ENCODE measurements at places on chromosomes 13 and 19.

DNA sequence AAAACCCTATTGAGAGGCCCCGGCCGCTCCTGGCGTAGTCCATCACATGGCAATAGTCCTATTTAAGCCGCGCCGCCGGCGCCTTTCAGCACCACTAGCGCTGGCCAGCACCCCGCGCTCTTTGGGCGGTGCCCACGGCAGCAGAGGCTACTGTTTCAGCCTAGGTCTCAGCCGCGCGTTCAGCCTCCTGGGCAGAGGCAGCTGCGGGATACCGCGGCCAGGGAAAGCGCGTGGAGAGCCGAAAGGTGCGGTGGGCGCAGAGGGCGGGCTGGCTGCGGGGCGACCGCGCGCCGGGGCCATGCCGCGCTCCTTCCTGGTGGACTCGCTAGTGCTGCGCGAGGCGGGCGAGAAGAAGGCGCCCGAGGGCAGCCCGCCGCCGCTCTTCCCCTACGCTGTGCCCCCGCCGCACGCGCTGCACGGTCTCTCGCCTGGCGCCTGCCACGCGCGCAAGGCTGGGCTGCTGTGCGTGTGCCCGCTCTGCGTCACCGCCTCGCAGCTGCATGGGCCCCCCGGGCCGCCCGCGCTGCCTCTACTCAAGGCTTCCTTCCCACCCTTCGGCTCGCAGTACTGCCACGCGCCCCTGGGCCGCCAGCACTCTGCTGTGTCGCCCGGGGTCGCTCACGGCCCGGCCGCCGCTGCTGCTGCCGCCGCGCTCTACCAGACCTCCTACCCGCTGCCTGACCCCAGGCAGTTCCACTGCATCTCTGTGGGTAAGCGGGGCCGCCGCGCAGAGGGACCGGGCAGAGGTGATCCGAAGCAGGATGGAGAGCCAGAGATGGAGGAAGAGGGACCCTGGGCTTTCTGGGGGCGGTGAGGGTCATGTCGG lies at the start of gene GSX1:
TSS of gene GSX1 (plus strand) at position 91 of the 826 bp plus-strand sequence. CDS start at position 299, 208 bp downstream.
- no peak within 1 kb of the TSS for H3K27ac ChIP-seq
- peaks cover 12% of the 10 kb centered on the region for H3K4me1 ChIP-seq
- no peaks in the 10 kb centered on the region for H3K36me3 ChIP-seq
- H3K4me3 ChIP-seq: peak within 1 kb of the TSS; percentile 21
- H3K27me3 ChIP-seq: peaks cover 96% of the 10 kb centered on the region

DNA sequence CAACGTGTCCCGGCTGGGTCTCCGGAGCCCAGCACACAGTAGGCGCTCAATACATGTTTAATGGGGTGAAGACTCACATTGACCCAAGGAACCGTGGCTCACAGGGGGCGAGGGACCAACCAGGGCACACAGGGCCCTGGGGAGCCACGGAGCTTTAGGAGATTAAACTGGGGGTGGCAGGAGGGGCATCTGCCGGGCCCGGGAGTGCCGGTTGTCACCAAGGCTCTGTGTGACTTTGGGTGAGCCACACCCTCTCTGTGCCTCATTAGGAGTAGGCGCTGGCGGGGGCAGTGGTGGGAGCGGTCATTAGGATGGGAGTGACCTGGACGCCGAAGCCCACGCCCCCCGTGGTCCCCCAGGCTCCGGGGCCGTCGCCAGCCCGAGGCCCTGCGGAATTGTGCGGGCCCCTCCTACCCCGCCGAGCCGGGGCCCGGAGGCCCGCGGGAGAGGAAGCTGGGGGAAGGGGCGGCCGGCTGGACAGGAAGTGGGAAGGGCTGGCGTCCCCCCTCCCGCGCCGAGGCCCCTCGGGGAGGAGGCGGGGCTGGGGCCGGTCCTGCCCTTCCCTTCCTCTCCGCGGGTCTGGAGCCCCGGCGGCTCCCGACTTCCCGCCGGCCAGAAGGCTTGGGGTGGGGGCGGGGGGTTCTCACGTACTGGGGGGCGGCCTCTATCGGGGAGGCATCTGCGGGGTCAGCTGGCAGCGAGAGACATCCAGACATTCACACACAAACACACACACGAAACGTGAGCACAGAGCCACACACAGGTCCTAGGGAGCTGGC lies 1.8 kb upstream of the SSBP4 start:
- H3K27me3 ChIP-seq: no peaks in the 10 kb centered on the region
- no peak for DNase-seq
- peak overlapping the region; percentile 96 for H3K4me3 ChIP-seq
- no peaks in the 10 kb centered on the region for H3K36me3 ChIP-seq

DNA sequence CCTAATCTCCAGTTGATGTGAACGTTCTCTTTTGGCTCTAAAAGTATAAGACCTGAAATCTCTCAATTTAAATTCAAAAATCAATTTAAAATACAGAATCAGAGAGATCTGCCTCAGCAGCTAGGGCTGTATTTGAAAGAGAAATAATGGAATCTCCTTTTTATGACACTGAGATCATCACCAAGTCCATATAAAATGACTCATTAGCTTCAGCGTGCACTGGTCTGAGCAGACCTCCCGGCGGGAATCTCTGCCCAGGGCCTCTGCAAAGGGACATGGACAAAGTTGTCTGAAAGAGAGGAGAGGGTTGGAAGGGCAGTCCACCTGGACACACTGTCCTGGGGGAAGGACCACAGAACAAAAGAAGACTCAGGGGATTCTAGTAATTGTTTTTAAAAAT lies 855.6 kb downstream of the EFNB2 start:
- H3K27ac ChIP-seq: no peak overlapping the region
- DNase-seq: no peak

- H3K27me3 ChIP-seq: no peaks in the 10 kb centered on the region
- DNase-seq: peak; percentile 69
- H3K4me1 ChIP-seq: no peaks in the 10 kb centered on the region
- H3K36me3 ChIP-seq: no peaks in the 10 kb centered on the region
Observed at GRCh38 chr19:45528744-45529419, 21.6 kb downstream of the VASP start.

DNA sequence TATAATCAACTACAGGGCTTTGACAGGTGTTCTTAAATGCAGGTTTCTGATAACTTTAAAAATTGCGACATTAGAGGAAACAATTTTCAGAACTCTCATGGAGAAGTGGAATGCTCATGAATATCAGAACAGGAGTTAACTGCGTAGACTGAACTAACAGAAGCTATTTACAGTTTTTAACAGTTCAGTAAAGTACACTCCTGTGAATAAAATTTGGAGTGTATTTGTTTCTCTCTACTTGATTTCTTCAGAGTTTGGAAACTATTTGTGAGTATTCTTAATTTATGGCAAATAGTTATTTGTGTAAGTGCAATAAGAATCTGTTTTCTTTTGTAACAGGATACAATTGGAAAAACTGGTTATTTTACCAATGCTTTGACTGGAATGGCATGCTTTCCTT lies 114.4 kb downstream of the TNFRSF19 start:
- H3K27ac ChIP-seq: no peak overlapping the region
- no peak for DNase-seq
- H3K27me3 ChIP-seq: no peaks in the 10 kb centered on the region
- H3K36me3 ChIP-seq: no peaks in the 10 kb centered on the region

DNA sequence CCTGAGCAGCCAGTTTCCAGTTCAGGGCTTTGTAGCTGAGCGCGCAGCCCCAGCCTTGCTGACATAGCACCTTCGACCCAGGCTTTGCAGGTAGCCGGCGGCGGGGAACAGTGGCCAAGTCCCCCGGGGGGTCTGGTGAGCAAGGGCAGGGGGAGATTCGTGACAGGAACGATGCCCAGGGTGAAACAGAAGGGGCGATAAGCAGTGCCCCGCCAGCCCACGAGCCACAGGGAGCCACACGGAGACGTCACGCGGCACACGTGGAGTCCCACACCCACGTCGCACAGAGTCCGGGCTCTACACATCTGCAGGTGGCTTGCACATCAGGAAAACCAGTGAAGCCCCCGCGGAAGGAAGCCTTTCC lies 127.2 kb downstream of the SOX1 start:
- H3K4me3 ChIP-seq: no peak overlapping the region
- H3K4me1 ChIP-seq: no peaks in the 10 kb centered on the region
- no peaks in the 10 kb centered on the region for H3K27me3 ChIP-seq
- no peaks in the 10 kb centered on the region for H3K36me3 ChIP-seq
- no peak overlapping the region for H3K27ac ChIP-seq
- no peak for DNase-seq

Measured in breast epithelium (tissue), 4 donors.